RWPE1 (cell line): ENCODE measurements at places on chromosomes 11 and 22.

GRCh38 chr22:36548606-36549005, 19.6 kb upstream of the EIF3D start:
- DNase-seq, result no peak

DNA sequence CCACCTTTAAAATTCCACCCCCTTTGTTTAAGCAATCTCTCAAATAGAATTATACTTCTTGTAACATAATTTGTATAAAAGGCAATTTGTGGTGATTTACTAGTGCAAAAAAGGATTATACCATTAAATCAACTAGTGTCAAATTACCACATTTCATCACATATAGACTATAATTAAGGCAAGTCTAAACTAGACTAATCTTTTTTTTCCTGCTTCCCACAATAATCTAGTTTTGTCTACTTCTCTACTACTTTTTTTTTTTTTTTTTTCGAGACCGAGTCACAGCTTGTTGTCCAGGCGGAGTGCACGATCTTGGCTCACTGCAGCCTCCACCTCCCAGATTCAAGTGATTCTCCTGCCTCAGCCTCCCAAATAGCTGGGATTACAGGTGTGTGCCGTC, 36.1 kb upstream of the FZD4 start:
- no peak for DNase-seq

GRCh38 chr11:69928121-69928520, 108.9 kb upstream of the FGF3 start:
- DNase-seq, result no peak

GRCh38 chr11:118290923-118291322, 13.6 kb upstream of the CD3E start:
- peak; percentile 62 for DNase-seq

DNA sequence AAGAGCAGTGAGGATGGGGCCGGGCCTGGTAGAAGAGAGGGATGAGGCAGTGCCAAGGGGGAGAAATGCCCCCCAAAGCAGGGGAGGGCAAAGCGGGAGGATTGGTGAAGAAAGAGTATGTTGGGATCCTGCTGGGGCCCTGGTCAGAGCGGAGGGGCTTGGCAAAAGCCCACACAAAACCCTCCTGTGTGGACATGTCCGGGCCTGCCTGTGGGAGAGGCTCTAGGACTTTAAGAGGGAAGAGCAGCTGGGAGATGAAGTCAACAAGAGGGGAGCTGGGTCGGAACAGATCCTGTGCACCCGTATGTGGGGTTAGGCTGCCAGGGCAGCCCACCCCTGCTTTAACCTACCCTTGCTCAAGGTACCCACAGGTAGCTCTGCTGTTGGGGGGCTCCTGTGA, 25.8 kb downstream of the ART5 start:
- no peak for DNase-seq

DNA sequence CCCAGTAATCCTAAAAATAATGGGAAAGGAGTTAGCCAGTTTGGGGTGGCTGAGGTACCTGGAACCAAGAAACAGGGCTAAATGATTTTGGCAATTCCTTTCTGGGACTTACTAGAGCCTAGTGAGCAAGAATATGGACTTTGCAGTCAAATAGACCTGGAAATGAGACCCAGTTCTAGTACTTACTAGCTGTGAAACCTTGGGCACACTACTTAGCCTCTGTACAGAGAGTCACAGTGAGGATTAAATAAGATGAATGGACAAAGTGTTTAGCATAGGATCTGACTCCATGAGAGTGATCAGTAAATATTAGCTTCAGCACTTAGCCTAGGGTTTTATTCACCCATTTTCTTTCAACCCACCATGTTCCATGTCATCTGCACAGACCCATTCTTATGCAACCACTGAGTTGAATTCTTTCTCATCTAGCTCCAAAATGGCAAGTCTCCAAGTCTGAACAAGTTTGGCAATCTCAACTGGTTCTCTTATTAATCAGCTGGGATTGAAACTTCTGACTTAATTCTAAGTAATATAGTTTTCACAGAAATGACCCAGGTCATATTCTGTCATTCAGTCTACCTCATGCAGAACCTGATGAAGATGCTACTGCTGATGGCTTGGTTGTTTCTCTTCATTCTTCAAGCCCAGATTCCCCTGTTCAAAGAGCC, 15.0 kb upstream of the SORL1 start:
- no peak for DNase-seq

DNA sequence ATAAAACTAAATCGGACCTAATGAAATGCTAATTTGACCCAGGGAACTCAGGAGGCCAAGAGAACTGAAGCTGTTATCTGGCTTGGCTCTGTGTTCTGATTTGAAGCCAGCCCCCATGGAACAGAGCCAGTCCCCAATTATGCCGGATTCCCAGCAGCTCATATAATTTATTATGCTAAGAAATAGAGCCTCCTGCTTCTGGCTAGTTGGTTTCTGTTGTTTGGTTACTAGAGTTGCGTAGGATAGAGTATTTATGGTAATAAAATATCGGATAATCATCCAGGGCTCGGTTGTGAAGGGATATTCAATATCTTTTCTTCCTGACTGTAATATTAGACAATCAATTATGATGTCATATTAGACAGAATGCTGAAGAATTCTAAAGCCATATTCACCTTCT, 120.4 kb upstream of the TTC12 start:
- no peak for DNase-seq

- no peak for DNase-seq
These were observed 10.5 kb upstream of the ZBTB16 start for GRCh38 chr11:114049050-114049449.

DNA sequence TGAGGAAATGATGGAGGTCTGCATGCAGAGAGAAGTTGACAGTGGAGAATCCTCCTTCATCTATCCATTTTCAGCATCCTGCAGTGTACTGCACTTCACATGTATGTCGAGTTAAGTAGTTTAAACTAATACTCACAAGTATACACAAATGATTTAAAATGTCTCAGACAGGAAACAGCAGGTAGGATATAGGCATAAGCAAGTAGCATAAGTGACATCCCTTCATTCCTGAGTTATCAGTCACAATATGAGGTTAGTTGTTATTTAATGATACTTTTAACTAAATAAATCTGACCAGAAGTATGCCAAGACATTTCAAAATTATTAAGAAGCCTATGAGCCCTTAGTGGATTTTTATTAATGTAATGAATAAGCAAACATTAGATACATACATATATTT, 37.4 kb downstream of the MTMR2 start:
- no peak for DNase-seq

GRCh38 chr11:94581926-94582325, 14.8 kb downstream of the PIWIL4 start:
- no peak for DNase-seq

- no peak for DNase-seq
These were observed 13.9 kb upstream of the SCGB1A1 start for GRCh38 chr11:62404901-62405300.

GRCh38 chr11:121372671-121373429, 79.3 kb upstream of the SORL1 start:
- DNase-seq, result no peak

DNA sequence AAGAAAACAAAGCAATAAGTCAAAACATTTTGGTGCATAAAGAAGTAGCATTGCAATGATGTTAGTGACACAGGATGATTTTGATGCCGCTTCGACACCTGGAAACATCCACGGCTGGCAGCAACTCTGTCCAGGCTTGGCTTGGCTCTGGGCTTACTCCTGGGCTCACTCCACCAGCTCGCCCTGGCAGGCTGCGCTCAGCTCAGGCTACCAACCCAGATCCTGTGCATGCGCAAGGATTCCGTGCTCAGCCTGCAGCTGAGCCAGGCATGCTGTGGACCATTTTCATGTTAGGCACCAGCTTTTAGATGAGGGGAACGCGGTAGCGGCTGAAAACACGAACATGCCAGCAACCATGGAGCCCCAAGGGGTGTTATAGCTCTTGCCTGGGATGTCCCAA, 66.0 kb downstream of the SLC25A17 start:
- no peak for DNase-seq

DNA sequence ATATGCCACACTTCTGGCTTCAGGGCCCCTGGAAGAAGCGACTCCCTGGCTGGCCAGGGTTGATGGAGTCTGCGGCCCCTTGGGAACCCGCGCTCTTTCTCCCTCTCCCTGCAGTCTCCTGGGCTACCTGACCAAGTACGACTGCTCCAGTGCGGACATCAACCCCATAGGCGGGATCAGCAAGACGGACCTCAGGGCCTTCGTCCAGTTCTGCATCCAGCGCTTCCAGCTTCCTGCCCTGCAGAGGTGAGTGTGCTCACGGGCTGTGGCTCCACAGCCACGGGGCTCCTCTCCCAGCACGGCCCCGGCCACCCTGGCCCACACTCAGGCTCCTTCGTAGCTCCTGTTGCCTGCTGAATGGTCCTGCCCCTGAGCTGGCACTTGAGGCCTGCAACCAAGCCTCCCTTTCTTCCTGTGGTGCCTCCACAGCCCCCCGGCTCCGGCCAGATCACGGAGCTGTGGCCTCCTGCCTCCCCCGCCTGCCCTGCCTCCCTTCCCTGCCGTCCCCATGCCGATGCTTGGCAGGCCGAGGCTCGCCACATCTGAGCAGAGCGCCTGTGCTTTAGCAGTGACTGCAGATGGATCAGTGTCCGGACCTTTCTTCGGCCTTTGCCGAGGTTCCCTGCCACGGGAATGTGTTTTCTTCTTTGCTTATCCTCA, 36.2 kb upstream of the KRTAP5-7 start:
- no peak for DNase-seq

GRCh38 chr11:9664276-9665171, 647 bp downstream of the SWAP70 start:
- DNase-seq, result peak; percentile 52

- DNase-seq, result no peak
These were observed 60.6 kb downstream of the FAM83F start for GRCh38 chr22:40055143-40055883.

DNA sequence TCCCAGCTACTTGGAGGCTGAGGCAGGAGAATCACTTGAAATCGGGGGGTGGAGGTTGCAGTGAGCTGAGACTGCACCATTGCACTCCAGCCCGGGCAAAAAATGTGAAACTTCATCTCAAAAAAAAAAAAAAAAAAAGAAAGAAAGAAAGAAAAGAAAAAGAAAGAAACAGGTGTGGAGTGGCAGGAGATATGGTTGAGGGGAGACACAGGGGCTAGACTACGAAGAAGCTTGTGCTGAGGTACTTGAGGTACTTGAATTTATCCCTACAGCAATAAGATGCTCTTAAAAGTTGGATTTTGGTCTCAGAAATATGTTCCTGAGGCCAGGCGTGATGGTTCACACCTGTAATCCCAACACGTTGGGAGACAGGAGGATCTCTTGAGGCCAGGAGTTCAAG, 2.2 kb upstream of the MAJIN start:
- DNase-seq, result no peak

- no peak for DNase-seq
These were observed 39.2 kb downstream of the CD6 start for GRCh38 chr11:61010466-61011228.

DNA sequence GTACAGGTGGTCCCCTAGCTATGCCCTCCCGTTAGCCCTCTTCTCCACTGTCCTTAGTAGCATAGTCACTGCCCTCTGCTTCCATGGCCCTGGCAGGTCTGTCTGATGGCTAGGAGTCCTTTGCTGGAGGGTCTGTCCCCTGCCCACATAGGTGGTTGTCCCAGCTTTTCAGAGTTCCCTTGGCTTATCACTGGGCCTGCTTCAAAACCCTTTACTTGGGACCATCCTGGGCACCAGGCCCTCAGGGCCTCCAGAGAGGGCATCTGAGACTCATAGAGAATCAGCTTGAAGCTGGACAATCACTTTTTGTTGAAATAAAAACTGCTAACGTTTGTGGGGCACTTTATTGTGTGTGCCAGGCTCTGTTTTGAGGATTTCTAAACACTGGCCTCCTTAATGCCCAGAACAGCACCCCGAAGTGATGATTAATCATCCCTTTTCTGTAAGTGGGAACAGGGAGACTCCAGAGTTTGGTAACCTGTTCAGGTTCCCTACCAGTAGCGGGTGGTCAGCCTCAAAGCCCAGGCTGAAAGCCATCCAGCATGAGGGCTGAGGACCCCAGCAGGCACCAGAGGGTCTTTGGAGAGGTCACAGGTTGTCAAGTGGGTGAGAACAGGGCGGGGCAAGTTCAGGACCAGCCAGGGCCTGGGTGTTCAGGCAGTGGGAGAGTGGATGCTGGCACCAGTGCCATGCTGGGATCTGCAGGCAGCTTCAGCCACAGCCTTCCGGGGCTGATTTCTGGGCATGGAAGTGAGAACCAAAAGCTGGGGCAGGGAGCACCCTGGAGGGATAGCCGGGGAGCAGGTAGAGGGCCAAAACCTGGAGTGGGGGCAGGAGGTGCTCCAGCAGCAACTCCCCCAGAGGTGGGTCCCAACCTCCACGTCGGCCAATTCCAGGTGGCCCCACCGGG, 495 bp upstream of the KCNK4 start:
- no peak for DNase-seq

GRCh38 chr11:17197431-17197898, 10.3 kb downstream of the PIK3C2A start:
- DNase-seq, result peak; percentile 44

GRCh38 chr22:29032584-29032983, 29.0 kb downstream of the C22orf31 start:
- DNase-seq, result no peak

DNA sequence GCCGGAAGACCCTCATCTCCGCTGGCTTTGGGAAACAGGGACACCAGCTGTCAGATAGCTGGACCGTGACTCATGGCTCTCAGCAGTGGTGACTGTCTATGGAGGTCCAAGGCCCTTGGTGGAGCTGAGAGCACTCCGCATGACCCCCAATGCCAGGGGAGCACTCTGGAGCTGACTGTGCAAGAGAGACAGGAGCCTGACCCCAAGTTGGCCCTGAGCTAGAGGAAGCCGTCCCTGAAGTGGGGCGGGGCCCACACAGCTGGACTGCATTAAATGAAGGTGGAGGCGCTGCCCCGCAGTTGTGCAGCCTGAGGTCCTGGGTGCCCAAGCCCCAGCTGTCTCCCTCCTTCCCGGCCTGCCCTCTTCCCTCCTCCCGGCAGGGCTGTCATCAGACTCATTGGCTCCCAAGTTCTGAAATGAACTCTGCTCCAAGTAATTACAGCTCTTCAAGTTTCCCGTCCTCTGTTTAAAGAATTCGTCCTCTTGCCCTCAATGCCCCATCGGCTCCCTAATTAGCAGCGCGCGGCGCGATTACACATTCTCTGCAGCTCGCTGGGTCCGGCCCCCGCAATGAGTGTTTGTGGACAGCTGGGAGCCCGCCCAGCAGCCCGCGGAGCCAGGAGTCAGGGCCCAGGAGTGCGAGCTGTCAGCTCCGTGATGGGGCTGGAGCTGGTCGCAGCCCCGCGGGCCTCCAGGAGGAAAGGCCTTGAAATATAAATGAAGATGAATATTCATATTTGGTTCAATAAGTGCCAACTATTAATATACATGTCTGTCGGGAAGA, 93.2 kb upstream of the LMO1 start:
- DNase-seq, result no peak

DNA sequence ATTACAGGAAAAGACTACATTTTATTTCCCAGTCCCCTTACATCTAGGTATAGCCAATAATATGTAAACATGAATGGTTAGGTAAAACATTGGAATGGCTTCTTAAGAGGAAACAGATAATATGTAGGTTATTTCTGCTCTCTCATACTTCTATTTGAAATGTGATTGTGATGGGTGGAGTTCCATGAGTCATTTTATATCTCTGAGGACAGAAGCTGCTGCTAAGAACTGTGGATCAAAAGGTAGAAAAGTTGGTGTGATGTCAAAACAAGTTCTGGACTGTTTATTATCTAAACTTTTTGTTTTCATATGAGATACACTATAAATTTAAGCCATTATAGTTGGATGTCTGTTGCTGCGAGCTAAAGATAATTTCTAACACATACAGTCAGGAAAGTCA, 799.4 kb upstream of the TENM4 start:
- DNase-seq, result no peak
